ENCODE measurements at places on chromosomes 13 and 19. TPM values are rescaled to one million over a fixed set of nuclear protein-coding genes. Genes with fewer than 3 reads are reported as not detected.

- DNase-seq: no peak
Observed at GRCh38 chr19:6772866-6773322, 386 bp downstream of the VAV1 start.

AP1M2 gene
- 3.0 TPM for total RNA-seq

GRCh38 chr19:37329686-37330085 is 41.2 kb upstream of the ZNF527 start:
- no peak for DNase-seq

- DNase-seq: no peak
Observed at GRCh38 chr13:37369616-37370015, 229.0 kb downstream of the POSTN start.

- DNase-seq: no peak
Observed at GRCh38 chr13:97695684-97696083, 257.8 kb upstream of the IPO5 start.

- DNase-seq: no peak
Observed at GRCh38 chr19:37572203-37572602, 22.4 kb downstream of the ZNF571 start.

OVOL3 gene
- total RNA-seq: not detected

PNMA8B gene
- total RNA-seq: 6.2 TPM

LHB gene
- not detected for total RNA-seq

DNA sequence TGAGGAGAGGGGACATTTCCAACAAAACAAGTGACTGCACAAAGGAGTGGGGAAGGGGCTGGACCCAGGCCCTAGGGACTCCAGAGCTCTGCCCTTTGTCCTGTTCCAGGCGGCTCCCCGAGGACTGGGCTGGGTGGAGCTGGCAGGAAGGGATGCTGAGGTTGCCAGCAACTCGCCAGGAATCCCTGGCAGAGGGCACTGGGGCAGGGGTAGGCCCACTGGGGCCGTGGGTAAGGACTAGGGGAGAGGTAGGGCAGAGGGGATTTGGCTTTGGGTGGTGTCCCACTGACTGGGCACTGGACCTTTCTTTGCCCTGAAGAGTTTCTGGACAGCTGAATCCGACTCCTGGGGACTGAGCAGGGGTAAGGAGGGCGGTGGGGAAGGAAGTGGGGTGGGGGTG is 7.9 kb downstream of the LIPE start:
- DNase-seq: no peak

DNA sequence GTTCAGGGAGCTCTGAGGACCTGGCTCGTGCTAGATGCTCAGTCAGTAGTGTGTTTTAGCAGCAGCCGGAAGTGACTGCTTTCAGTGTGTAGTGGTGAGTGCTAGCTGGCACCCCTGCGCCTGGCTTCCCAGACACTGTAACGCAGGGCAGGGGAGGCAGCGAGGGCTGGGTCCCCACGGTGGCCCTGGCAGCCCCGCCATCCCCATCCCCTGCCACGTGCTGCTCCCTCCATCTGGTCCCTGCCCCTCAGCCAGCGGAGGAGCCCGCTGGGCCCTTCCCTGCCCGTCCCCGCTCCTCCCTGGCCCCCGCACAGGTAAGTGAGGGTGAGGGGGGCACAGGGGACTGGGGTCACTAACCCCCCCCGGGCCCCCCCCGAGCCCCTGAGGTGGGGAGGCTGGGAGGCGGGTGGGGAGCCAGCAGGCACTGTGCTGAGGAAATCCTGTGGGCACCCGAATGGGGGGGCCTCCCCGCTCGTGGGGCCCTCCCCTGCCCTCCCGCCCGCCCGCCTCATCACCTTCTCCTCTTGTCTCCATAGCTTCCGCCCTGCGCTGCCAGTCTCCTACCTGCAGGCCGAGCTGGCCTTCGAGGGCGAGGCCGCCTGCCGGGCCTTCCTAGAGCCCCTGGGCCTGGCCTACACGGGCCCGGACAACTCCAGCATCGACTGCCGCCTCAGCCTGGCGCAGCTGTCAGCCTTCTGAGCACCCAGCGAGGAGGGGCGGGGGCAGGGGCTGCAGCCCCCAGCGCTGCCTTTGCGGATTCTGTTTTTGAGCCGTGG is 3.2 kb downstream of the LENG9 start:
- no peak for DNase-seq

DNA sequence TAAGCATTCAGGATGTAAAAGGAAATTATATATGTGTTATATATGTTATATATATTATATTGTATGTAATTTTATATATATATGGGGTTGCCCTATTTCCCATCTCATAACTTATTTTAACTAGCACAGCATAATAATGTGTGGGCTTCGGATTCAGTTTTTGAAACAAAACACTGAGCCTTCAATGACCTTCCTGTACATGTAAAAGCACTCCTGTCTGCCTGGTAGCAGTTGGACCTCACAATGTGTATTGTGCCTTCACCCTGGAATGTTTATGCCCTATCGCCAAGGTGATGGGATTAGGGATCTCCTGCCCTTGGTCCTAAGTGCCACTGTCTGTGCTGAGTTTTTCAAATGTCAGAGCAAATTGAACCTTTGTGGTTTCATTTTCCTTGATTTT is 968.8 kb downstream of the TUBA3C start:
- no peak for DNase-seq

PRODH2 gene
- 0.09 TPM for total RNA-seq

GRCh38 chr19:18226956-18227780 is 930 bp upstream of the PDE4C start:
- no peak for DNase-seq

Data from cerebellum (tissue), 4 donors.